Activated T-helper 1 cell treated with anti-CD3 and anti-CD28 coated beads, Interleukin-12 subunit alpha, Interleukin-12 subunit beta, Interleukin-2, Interleukin-4 antibody, amounts not matched to agents 30 ng/mL and 10 ng/mL and 1 ng/mL, durations not matched to agents 14 hours and 24 hours and 36 hours (primary cell): ENCODE measurements at places on chromosomes 6 and 20. TPM values are rescaled to one million over a fixed set of nuclear protein-coding genes. Genes with fewer than 3 reads are reported as not detected.

GRCh38 chr6:26199773-26200764 is 112.8 kb downstream of the HFE start:
- peaks cover 4% of the 10 kb centered on the region for H3K36me3 ChIP-seq
- peak overlapping the region; percentile 92 for H3K4me3 ChIP-seq
- DNase-seq: no peak
- H3K27me3 ChIP-seq: peaks cover 2% of the 10 kb centered on the region

Gene RNF144B
- total RNA-seq: 0.44 and 0.86 TPM in 2 replicates

DNA sequence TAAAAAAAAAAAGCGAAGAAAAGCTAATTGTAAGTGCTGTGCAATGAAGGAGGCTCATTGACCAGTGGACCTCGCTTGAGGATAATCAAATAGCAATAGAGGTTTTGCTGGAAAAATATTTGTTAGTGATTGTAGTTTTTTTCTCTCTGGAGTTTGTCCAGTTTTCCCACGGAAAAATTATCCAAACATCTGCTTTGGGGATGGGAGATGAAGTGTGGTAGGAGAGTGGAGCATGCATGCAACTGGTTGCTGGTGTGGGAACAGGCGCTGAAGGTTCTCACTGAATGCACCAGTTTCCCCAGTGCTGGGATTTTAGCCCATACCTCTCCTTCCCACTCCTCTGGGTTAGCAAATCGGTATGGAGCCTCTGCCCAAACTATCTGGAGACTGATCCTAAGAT is 281.7 kb upstream of the TAB2 start:
- H3K27me3 ChIP-seq: no peaks in the 10 kb centered on the region
- H3K4me1 ChIP-seq: peaks cover 88% of the 10 kb centered on the region
- H3K4me3 ChIP-seq: no peak overlapping the region
- no peak for DNase-seq
- H3K36me3 ChIP-seq: peaks cover 9% of the 10 kb centered on the region

DNA sequence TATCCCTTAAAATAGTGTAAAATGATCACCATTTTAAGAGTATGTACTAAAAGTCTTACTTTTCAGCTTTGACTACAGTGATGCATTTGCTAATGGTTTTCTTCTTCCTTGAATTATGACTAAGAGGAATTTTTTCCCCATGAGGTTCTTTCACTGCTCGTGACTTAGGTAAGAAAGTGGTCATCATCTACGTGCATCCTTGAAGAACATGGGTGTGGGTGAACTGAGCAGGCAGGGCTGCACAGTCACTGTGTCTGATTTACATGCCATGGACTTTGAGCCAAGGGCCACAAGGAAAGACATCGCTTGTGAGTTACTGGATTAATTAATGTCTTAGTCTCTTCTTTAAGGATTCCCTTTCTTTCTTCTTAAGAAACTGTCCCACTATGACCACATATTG is 33.3 kb downstream of the NQO2 start:
- no peak overlapping the region for H3K4me3 ChIP-seq
- H3K27me3 ChIP-seq: peaks cover 31% of the 10 kb centered on the region
- DNase-seq: no peak
- peaks cover 3% of the 10 kb centered on the region for H3K36me3 ChIP-seq

DNA sequence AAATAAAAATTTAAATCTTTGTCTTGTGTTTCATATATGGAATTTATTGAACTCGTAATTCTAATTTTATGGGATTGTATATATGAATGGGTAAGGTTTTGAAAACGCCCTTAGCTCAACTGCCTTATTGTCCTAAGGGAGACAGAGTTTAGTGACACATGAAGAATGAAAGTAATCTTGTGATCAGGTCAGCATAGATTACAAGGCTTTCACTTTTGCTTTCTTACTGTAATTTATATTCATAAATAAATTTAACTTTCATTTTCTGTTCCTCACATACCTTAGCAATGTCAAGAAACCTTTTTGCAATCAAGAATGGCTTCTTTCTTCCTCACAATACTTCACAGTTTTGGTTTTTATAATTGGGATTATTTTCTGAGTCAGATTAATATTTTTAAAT is 14.4 kb downstream of the KPNA5 start:
- no peak for DNase-seq
- H3K4me1 ChIP-seq: peaks cover 27% of the 10 kb centered on the region
- H3K27ac ChIP-seq: no peak overlapping the region
- H3K4me3 ChIP-seq: no peak overlapping the region
- H3K36me3 ChIP-seq: peaks cover 26% of the 10 kb centered on the region

DNA sequence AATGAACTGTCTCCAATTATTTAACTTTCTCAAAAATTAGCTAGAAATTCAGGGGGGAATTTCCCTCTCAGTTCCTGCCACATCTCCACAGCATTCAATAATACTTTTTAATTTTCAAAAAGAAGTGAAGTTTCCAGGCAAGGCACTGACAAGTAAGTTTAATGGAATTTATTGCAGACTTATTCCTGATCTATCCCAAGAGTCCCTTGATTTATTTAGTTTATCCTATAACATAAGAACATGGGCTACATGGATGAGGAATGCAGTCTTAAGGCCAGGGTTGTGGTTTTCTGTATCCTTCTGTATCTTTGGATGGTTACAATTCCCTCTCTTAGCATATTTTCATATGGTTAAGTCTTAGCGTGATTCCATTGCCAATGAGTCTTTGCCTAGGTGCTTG is 126.5 kb downstream of the TSHZ2 start:
- no peak overlapping the region for H3K4me3 ChIP-seq
- peaks cover 2% of the 10 kb centered on the region for H3K4me1 ChIP-seq
- no peak overlapping the region for H3K27ac ChIP-seq
- no peaks in the 10 kb centered on the region for H3K27me3 ChIP-seq
- H3K36me3 ChIP-seq: peaks cover 4% of the 10 kb centered on the region

Gene SLC22A23
- 0.05 and 0.39 TPM in 2 replicates for total RNA-seq

Gene LHFPL5
- not detected in 2 replicates for total RNA-seq

Gene TEAD3
- total RNA-seq: 1.5 and 2.0 TPM in 2 replicates

DNA sequence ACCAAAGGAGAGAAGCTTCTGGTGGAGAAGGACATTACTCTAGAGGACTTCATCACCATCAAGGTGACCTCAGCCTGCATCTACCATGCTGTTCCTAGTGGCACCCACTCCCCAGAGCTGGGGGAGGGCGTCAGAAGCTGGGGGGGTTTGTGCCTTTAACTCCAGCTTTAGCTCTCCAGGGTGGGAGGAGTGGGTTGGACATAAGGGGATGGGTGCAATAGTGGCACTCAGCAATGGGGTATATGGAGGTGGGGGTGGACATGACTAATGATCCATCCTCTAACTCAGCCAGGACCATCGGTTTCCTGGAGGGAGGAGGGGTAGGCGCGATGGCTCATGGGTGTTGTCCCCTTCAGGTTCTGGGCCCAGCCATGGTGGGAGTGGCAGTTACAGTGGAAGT is 40.1 kb downstream of the SNRPB start:
- no peak overlapping the region for H3K27ac ChIP-seq
- H3K4me3 ChIP-seq: no peak overlapping the region
- no peak for DNase-seq
- peaks cover 13% of the 10 kb centered on the region for H3K27me3 ChIP-seq

Gene CRIP3
- not detected in 2 replicates for total RNA-seq

Gene BICRAL
- total RNA-seq: 14.1 and 14.2 TPM in 2 replicates
